Large intestine (tissue), 12 donors: ENCODE measurements at places on chromosomes 7 and 10. TPM values are rescaled to one million over a fixed set of nuclear protein-coding genes. Genes with fewer than 3 reads are reported as not detected.

GRCh38 chr7:19095353-19095860 lies 22.0 kb downstream of the TWIST1 start:
- DNase-seq: no peak

DNA sequence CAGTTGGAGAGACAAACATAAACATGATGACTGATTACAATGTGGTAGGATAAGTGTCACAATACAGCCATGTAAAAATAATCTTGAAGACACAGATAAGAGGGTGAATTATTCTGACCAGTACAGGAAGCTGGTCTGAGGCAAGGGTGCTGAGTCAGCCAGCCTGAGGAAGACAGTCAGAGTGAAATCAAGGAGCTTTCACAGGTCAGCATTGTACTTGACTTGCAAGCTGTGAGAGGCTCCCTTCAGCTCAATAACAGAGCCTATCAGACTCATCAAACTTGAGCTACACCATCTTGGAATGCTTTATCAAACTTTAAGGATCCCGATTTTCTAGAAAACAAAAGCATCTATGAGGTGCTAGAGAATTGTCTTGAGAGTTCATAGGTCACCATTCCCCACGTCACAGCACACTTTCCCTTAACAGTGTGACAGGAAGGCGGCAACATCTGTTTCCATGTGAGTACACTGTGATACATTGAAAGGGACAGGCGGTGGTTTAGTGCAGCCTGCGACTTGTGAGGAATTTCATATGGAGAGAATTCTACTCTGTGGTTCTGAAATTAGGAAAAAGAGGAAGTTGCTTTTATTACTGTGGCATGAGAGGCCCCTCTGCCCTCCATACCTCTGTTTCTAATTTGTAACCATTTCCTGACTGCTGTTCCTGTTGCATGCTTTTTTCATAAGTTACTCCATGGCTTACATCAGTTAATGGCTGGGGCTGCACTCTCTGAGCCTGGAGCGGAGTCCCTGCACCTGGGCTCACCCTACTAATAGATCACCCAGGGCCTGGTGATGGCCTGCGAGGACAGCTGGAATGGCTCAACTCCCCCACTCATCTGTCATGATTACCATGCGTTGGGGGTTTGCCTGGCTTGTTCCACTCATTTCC lies 417.1 kb downstream of the SUGCT start:
- DNase-seq: no peak

DNA sequence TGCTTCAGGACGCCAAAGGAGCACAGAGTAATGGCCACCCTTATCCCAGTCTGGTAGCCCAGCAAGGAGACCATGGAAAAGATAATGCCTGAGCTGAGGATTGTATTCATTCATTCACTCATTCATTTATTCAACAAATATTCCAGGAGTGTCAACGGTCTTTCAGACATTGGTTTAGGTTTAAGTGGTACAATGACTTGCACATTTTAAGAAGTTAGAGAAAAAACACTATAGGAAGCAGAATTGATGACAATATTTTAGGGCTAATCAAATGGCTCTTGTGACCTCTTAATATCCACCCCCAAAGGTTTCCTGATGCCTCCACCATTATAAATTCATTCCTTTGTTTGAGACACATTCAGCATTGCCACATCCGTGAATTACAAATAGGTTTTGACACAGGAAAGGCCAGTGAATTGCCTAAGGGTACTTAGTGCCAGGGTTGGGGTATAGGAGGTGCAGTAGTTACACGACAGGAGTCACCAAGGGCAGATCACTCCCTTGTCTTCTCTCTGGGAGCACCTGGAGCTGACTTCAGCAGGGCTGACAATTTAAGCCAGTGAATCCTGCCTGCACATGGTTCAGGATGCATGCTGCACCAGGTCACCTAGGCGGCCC lies 269.5 kb downstream of the CREB5 start:
- DNase-seq: no peak

GRCh38 chr7:94104301-94104700 lies 100.1 kb upstream of the BET1 start:
- no peak for DNase-seq

- no peak for DNase-seq
Measured at GRCh38 chr10:5411941-5412276, 448 bp upstream of the NET1 start.

The VPS50 gene
- polyA plus RNA-seq: 22.5 TPM
